ENCODE measurements at places on chromosomes 2 and 18.

DNA sequence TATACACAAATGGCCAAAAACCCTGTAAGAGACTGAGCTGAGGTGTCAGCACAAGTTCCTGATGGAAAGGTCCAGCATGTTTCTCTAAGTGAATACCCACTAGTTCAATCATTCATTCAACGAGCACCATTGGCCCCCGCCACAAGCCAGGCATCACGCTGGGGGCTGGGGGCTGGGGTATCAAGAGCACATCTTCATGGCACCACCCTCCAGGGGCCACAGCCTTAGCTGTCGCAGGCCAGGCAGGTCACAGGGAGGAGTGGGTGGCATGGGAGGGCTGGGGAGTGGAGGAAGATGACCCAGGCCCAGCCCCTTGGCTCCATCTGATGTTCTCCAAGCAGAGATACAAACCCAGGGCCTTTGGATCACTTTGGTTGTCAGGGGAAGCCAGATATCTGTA, 97.9 kb downstream of the ACKR3 start:
- DNase-seq = no peak

DNA sequence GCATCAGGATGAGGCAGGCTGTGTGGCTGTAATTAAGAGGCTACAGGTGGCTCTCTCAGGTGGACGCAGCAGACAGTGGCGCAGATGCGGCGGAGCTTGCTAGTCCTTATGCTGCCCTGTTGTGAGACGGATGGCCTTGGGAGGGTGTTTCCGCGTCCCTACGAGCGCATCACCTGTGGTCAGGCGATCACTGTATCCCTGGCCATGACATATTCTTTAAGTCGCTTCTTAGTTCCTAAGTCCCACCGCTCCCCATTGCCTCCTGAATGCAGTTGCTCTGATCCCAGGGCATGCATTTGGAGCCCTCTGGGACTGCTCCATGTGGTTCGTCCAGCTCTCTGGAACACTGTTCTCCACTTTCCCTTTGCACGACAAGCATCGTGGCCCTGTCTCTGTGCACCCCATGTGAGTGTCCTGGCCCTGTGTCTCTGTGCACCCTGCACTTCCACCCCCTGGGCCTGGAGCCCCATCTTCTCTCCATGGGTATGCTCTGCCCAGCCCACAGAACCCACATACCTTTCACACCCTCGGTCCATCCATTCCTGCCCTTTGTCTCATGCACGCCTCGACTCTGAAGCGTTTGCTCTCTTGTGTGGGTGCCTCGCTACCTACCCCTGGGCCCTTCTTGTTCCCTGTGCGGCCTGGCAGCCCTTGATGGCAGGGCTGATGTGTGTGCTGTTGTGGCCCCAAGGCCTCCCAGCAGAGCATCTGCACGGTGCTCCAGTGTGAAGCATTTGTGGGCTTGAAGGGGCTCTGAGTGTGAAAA, 74.4 kb downstream of the SH3RF3 start:
- no peak for DNase-seq

- no peak for DNase-seq
These were observed 105.8 kb downstream of the SPP2 start for GRCh38 chr2:234156326-234156725.

DNA sequence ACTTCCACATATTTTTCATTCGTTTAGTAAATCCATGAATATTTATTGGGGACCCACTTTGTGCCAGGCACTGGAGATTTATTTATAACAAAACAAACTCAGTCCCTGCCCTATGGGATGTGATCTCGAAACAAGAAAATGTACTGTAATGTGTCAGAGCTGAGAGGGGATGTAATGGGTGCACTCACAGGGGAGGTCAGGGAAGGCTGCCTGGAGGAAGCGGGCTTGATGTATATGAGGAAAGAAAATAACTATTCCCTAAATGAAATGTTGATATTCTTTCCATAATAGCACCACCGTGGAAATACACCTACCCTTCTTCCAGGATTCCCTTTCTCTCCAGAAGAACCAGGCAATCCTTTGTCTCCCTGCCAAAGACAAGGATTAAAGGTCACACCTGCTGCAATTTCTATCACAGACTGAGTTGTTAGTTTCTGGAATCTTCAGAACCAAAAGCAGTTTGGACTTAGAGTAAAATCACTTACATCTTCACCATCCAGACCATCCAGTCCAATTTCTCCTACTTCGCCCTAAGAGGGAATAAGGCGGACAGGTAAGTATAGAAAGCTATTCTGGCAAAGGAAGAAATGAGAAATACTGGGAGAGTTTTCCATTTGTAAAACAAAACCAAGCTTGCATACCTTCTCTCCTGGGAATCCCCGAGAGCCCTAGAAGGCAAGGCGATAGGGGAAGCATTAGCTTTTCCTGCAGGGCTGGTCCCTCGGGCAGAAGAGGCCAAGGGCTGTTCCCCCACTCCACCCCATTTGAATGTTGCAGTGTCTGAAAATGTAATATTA, 55.0 kb downstream of the COL6A3 start:
- DNase-seq = no peak

DNA sequence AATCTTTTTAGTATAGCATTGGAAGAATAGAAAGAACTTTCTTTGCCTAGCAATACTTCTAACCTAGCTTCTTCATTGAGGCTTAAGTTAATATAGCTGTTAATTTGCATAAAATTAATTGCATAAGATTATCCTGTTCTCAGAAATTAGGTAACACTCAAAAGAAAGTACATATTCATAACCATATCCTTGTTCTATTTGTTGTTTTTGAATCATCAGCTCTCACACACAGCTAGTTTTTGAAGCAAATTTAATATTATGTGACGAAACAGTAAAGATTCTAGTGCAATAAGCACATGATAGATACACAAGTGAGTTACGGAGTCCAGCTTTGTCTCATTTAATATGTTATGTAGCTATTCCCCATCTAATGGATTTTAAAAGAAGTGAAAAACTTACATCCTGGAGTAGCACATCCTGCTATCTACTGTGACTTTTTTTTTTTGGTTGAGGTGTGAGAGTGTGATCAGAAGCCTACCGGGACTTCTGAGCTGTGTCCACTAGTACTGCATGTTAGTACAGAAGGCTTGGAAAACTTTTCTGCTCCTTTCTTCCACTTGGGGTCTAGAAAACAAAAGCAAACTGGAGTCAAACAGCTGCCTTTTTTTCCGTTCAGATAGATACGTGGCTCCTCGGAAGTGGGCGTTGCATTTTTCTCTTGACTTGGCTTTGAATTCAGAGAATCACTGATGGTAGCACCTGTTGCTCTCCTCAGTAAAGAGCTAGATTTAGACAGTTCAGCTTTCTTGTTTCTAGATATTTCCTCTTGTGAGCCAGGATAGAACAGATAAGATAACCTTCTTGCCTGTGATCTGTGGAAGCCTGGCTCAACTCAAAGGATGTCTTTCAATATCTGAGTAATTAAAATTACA, 27.2 kb downstream of the KDM3A start:
- DNase-seq = no peak

- no peak for DNase-seq
These were observed 488.9 kb downstream of the MBD2 start for GRCh38 chr18:53735526-53735925.

DNA sequence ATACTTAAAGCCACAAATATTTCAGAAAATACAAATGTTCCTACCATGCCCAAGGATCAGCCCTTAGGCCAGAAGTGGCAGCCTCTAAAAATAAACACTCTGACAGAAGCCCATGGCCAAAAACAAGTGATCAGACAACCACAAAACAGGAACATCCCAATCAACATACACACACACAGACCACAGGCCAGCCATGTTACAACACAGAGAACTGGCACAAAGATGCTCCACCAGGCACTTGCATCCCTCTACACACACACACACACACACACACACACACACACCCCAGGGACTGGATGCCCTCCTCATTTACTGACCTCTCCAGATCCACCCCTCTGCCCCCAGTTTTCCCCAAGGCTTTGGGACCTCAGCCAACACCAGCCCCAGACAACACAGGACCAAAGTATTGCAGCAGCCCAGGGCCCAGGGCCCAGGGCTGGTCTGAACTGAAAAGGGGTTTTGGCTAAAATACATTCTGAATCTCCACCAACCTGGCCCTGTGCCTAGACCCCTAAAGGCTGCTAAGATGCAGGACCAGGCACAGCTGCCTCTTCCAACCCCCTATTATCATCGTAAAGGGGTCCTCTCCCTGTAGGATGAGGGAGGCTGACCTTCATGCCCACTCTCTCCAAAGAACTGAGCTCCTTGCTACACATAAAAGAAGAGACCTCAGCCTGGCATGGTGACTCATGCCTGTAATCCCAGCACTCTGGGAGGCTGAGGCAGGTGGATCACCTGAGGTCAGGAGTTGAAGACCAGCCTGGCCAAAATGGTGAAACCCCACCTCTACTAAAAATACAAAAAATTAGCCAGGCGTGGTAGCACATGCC, 151.4 kb downstream of the TNS1 start:
- no peak for DNase-seq

- DNase-seq = no peak
These were observed 5.9 kb downstream of the MSL3B start for GRCh38 chr2:233862261-233862768.
